Mesothelial cell of epicardium (in vitro differentiated cells): ENCODE measurements at places on chromosomes 12 and 14.

DNA sequence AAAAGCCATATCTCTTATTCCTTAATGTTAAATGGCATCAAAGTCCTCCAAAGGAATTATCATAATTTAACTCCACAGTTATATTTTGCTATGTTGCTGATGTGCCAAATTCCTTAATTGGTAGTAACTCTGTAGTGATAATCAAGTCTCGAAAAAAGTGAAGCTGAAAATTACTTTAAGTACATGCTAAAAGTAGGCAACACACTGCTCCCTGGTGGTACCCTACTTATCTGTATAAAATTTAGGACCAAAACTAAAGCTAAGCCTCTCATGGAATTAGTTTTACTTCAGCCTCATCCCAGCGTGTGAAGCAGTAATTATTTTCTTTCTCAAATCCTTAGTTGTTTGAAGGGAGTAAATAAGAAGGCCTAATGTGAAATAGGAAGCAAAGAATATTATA is 132.8 kb downstream of the TTLL5 start:
- H3K4me3 ChIP-seq = no peak overlapping the region
- DNase-seq = no peak
- H3K27me3 ChIP-seq = no peaks in the 10 kb centered on the region
- no peaks in the 10 kb centered on the region for H3K4me1 ChIP-seq
- peaks cover 47% of the 10 kb centered on the region for H3K36me3 ChIP-seq
- H3K27ac ChIP-seq = no peak overlapping the region

DNA sequence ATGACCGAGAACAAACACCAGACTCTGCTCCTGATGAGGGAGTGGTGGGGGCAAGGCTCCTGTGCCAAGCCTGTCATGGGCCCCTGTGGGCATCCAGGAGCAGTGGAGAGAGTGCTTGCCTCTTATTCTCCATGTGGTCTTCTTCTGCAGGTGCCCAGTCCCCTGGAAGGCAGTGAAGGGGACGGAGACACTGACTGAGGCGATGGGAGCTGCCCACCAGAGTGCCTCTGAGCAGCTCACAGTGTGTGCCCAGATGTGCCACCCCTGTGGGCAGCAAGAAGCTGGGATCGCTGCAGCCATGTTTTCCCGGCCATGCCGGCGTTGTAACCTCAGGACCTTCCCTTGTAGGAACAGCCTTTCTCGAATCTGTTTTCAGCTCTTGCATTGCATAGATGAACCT is 6.4 kb upstream of the EP400 start:
- no peak overlapping the region for H3K4me3 ChIP-seq
- H3K27me3 ChIP-seq = no peaks in the 10 kb centered on the region
- DNase-seq = no peak

GRCh38 chr14:71525663-71526221 is 406.5 kb upstream of the RGS6 start:
- no peak overlapping the region for H3K27ac ChIP-seq
- peaks cover 24% of the 10 kb centered on the region for H3K4me1 ChIP-seq
- no peaks in the 10 kb centered on the region for H3K36me3 ChIP-seq
- no peak for DNase-seq
- no peak overlapping the region for H3K4me3 ChIP-seq
- H3K27me3 ChIP-seq = no peaks in the 10 kb centered on the region

- H3K36me3 ChIP-seq = no peaks in the 10 kb centered on the region
- H3K27ac ChIP-seq = no peak overlapping the region
- H3K27me3 ChIP-seq = peaks cover 12% of the 10 kb centered on the region
- DNase-seq = no peak
- H3K4me1 ChIP-seq = peaks cover 8% of the 10 kb centered on the region
Observed at GRCh38 chr14:100615736-100616695, 28.8 kb upstream of the BEGAIN start.

- H3K4me3 ChIP-seq = no peak overlapping the region
- DNase-seq = no peak
- no peaks in the 10 kb centered on the region for H3K27me3 ChIP-seq
- no peaks in the 10 kb centered on the region for H3K36me3 ChIP-seq
Observed at GRCh38 chr12:128627659-128628058, 196.1 kb downstream of the SLC15A4 start.

- peaks cover 87% of the 10 kb centered on the region for H3K27me3 ChIP-seq
- H3K27ac ChIP-seq = no peak overlapping the region
- H3K4me1 ChIP-seq = peaks cover 10% of the 10 kb centered on the region
- DNase-seq = peak; percentile 9
- H3K36me3 ChIP-seq = no peaks in the 10 kb centered on the region
Observed at GRCh38 chr14:104458845-104459244, 120.7 kb upstream of the C14orf180 start.

- H3K4me3 ChIP-seq = no peak overlapping the region
- H3K36me3 ChIP-seq = no peaks in the 10 kb centered on the region
- no peak for DNase-seq
- H3K27ac ChIP-seq = no peak overlapping the region
- no peaks in the 10 kb centered on the region for H3K27me3 ChIP-seq
Observed at GRCh38 chr12:89216211-89216952, 135.9 kb downstream of the DUSP6 start.

- peaks cover 25% of the 10 kb centered on the region for H3K4me1 ChIP-seq
- no peak overlapping the region for H3K4me3 ChIP-seq
- H3K36me3 ChIP-seq = peaks cover 15% of the 10 kb centered on the region
- DNase-seq = no peak
- peak overlapping the region; percentile 71 for H3K27ac ChIP-seq
Observed at GRCh38 chr12:102093319-102093718, 26.6 kb downstream of the NUP37 start.

- DNase-seq = no peak
- H3K27ac ChIP-seq = no peak overlapping the region
- no peaks in the 10 kb centered on the region for H3K4me1 ChIP-seq
Observed at GRCh38 chr12:127284870-127285431, 982.0 kb upstream of the TMEM132C start.

DNA sequence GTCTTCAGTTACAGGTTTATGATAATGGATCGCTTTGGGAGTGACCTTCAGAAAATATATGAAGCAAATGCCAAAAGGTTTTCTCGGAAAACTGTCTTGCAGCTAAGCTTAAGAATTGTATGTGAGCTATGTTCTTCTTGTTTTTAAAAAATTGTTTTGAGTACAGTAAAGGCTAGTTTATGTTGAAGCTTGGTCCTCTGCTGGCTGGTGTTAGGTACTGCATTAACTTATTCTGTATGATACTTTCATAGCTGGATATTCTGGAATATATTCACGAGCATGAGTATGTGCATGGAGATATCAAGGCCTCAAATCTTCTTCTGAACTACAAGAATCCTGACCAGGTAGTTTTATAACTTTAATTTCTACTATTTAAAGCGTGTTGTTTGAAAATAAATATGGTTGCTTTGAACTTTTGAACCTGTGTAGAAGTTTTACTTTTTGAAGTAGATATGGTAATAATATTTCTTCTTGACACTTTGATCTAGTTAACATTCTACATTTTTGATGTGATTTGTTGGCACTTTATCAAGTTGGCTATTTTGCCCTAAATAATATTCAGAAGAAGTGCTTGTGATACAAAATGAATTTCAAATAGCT is 55.7 kb downstream of the VRK1 start:
- H3K36me3 ChIP-seq = peaks cover 4% of the 10 kb centered on the region
- no peaks in the 10 kb centered on the region for H3K27me3 ChIP-seq
- no peak for DNase-seq
- H3K4me3 ChIP-seq = no peak overlapping the region

GRCh38 chr14:59055439-59056045 is 132.9 kb upstream of the DAAM1 start:
- no peak overlapping the region for H3K4me3 ChIP-seq
- no peak for DNase-seq
- H3K27me3 ChIP-seq = no peaks in the 10 kb centered on the region
- H3K36me3 ChIP-seq = no peaks in the 10 kb centered on the region
- no peak overlapping the region for H3K27ac ChIP-seq
- H3K4me1 ChIP-seq = no peaks in the 10 kb centered on the region

DNA sequence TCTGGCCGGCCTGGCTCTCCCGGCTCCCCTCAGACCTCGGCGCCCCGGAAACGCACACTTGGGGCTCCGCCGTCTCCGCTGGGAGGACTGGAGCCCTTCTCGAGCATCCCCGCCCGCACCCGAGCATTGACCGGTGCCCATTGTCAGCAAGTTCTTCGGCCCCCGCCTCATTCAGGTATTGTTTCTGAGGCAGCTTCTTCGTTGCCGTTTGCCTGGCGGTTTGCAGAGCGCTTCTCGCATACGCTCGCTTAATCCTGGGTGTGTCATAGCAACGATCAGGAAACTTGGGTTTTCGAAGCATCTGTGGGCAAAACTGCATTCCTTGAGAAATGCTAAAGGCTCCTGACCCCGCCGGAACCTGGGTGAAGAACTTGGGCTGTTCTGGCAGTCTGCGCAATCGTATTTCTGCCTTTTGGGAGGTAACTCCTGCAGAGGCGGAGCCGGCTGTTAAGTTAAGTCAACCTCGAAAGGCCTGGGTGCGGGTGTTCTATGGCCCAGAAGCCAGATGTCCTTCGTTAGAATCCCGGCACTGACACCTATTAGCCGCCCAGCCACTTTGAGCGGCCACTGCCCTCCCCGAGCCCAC is 518 bp downstream of the GSKIP start:
- peak overlapping the region; percentile 91 for H3K4me3 ChIP-seq
- H3K27ac ChIP-seq = peak overlapping the region; percentile 96
- H3K27me3 ChIP-seq = no peaks in the 10 kb centered on the region
- H3K4me1 ChIP-seq = peaks cover 41% of the 10 kb centered on the region
- H3K36me3 ChIP-seq = peaks cover 5% of the 10 kb centered on the region

DNA sequence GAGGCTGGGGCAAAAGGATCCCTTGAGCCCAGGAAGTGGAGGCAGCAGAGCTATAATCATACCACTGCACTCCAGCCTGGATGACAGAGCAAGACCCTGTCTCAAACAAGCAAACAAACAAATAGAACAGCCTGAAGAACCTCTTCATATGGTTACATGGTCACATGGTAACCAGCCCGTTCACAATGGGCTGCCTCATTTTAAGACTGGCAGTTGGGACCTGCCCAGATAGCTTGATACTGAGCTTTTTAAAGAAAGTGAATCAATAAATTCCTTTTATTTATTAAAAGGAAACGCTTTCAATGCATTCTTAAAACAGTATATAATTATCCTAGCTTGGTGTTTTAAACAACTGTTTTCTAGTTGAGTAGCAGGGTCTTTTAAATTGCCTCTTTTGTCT is 10.5 kb downstream of the MLXIP start:
- DNase-seq = no peak
- H3K27me3 ChIP-seq = no peaks in the 10 kb centered on the region
- peaks cover 13% of the 10 kb centered on the region for H3K36me3 ChIP-seq
- H3K4me3 ChIP-seq = no peak overlapping the region

GRCh38 chr12:62637679-62638078 is 171.1 kb downstream of the MON2 start:
- no peaks in the 10 kb centered on the region for H3K36me3 ChIP-seq
- H3K27ac ChIP-seq = no peak overlapping the region
- H3K4me1 ChIP-seq = peaks cover 13% of the 10 kb centered on the region
- peaks cover 3% of the 10 kb centered on the region for H3K27me3 ChIP-seq
- H3K4me3 ChIP-seq = no peak overlapping the region

- H3K27me3 ChIP-seq = no peaks in the 10 kb centered on the region
- peak within 1 kb of the TSS; percentile 84 for H3K4me3 ChIP-seq
- H3K36me3 ChIP-seq = peaks cover 8% of the 10 kb centered on the region
- peak; percentile 72 for DNase-seq
- H3K4me1 ChIP-seq = peaks cover 21% of the 10 kb centered on the region
Observed at GRCh38 chr14:23056956-23057756, at the start of gene CDH24. TSS of gene CDH24 (minus strand) at chr14:23057520. CDS start at chr14:23055733, 1,787 bp downstream.

GRCh38 chr14:29892327-29892726 is 35.3 kb downstream of the PRKD1 start:
- H3K27ac ChIP-seq = no peak overlapping the region
- H3K36me3 ChIP-seq = no peaks in the 10 kb centered on the region
- peaks cover 6% of the 10 kb centered on the region for H3K4me1 ChIP-seq
- no peaks in the 10 kb centered on the region for H3K27me3 ChIP-seq
- H3K4me3 ChIP-seq = no peak overlapping the region

GRCh38 chr12:34603382-34604035 is 581.2 kb downstream of the ALG10 start:
- DNase-seq = no peak
- no peaks in the 10 kb centered on the region for H3K27me3 ChIP-seq
- no peaks in the 10 kb centered on the region for H3K4me1 ChIP-seq
- no peak overlapping the region for H3K27ac ChIP-seq
- H3K36me3 ChIP-seq = no peaks in the 10 kb centered on the region
- H3K4me3 ChIP-seq = no peak overlapping the region

GRCh38 chr12:2453761-2454090 is 341.0 kb upstream of the FKBP4 start:
- no peak for DNase-seq
- no peak overlapping the region for H3K27ac ChIP-seq
- H3K4me3 ChIP-seq = no peak overlapping the region
- no peaks in the 10 kb centered on the region for H3K27me3 ChIP-seq
- peaks cover 4% of the 10 kb centered on the region for H3K36me3 ChIP-seq

DNA sequence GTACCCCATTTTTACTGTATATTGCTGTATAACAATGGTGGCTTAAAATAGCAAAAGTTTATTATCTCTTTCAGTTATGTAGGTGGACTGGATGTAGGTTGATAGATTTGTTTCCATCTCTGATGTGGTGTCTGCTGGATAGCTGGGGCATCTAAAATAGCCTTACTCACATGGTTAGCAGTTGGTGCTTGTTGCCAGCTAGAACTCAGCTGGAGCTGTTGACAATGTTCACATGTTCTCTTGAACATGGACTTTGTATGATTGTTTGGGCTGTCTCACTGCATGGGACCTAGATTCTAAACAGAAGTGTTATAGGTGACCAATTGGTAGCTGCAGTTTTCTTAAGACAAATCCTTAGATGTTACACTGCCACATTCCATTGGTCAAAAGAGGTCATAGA is 126.9 kb downstream of the GPHN start:
- H3K27ac ChIP-seq = peak overlapping the region; percentile 57
- no peak overlapping the region for H3K4me3 ChIP-seq
- no peak for DNase-seq
- peaks cover 7% of the 10 kb centered on the region for H3K4me1 ChIP-seq
- no peaks in the 10 kb centered on the region for H3K27me3 ChIP-seq
- H3K36me3 ChIP-seq = no peaks in the 10 kb centered on the region

GRCh38 chr14:45112896-45113781 is 21.1 kb downstream of the FKBP3 start:
- H3K4me1 ChIP-seq = peaks cover 8% of the 10 kb centered on the region
- H3K27ac ChIP-seq = peak overlapping the region; percentile 21
- no peak overlapping the region for H3K4me3 ChIP-seq
- H3K36me3 ChIP-seq = peaks cover 27% of the 10 kb centered on the region
- no peaks in the 10 kb centered on the region for H3K27me3 ChIP-seq
- no peak for DNase-seq

DNA sequence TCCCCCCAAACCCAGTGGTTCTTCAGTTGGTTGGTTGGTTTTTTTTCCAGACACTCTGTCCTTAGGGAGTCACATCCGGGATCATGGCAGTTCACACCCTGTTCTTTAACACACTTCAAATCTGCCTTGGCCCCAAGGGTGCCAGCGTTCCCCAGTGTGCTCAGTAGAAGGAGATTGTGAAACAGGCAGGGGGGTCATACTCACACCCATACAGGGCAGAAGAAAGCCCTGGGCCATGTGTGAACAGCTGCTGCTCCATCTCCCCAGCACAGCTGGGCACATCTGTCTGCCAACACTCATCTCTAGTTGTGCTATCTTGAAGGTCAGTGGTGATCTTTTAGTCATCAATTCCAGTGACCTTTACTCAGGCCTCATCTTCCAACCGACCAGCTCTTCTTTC is 64.4 kb upstream of the FUT8 start:
- H3K4me1 ChIP-seq = peaks cover 6% of the 10 kb centered on the region
- H3K36me3 ChIP-seq = no peaks in the 10 kb centered on the region
- DNase-seq = no peak
- no peaks in the 10 kb centered on the region for H3K27me3 ChIP-seq
- H3K27ac ChIP-seq = no peak overlapping the region
- H3K4me3 ChIP-seq = no peak overlapping the region

- peak overlapping the region; percentile 83 for H3K27ac ChIP-seq
- DNase-seq = no peak
- peaks cover 20% of the 10 kb centered on the region for H3K27me3 ChIP-seq
Observed at GRCh38 chr14:105491366-105491973, 424 bp downstream of the TEDC1 start.
